Frontal cortex (tissue), 4 donors: ENCODE measurements at places on chromosomes 1 and 21.

DNA sequence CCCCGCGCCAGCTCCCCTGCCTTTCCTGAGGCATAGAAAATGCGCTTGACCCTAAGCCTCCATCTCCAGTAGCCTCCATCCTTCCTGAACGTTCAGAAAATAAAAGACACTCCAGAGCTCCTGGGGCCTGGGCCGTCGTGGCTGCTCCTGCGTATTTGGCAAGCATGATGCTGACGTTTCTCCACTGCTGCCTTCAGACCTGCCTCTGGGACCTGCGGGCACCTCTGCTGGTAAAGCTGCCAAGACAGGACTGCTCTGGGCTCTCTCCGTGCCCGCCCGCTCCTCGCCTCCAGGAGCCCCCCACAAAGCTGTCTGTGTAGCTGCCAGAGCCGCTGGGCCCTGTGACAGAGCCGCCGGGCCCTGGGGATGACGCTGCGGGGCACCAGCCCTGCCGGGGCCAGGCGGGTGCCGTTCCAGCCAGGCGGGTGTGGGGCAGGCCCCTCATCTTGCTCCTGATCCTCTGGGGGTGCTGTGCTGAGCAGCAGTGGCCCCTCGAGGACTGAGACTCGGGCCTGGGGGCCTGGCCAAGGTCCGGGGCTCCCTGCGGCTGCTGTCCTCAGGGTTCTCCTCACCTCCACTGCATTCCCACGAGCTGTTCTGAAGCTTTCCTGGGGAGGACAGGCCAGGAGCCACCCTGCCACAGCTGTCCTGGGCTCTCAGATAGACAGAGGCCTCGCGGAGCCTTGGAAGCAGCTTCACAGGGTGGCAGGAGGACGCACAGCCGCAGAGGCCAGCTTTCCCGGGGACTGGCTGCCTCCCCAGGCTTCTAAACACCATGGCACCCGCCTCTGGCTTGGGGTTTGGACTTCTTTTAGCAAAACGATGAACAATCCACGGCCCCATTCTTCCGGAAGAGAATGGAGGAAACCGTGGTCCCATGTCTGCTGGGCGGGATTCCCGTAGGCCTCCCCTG is 48.1 kb downstream of the MORN1 start:
- DNase-seq = no peak

- no peak for DNase-seq
Observed at GRCh38 chr21:19122356-19122755, 718.8 kb upstream of the TMPRSS15 start.

DNA sequence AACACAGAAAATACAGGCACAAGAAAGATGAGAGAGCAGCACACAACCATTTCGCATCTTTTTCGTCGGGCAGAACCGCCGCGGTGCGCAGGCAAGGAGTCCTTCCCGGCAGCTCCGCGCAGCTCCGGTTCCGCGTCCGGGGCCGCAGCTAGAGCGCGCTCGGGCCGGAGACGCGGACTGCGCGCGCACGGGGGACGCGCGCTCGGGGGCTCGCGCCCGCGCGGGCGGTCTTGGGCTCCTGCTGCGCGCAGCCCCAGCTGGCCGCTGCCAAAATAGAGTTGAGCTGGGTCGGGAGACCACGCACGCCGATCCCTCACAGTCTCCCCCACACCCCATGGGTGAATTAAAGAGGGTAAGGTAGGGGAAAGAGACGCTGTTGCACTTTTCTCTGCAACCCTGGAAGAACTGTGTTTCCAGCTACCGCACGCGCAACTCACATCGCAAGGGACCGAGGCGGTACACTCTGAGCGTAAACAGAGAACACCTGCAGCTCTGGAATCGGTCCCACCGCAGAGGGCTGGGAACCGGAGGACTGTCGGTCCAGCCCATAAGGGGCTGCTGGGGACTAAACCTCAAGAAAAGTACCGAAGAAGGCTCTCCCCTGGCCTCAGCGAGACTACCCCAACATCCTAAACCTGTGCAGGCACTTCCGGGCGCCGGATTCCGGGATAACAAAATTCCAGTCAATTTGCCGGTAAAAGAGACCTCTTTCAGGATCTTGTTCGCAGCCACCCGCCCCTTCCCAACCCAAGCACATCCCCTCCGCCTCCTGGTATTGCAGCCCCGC is 1.7 kb downstream of the NR5A2 start:
- DNase-seq = peak; percentile 15

DNA sequence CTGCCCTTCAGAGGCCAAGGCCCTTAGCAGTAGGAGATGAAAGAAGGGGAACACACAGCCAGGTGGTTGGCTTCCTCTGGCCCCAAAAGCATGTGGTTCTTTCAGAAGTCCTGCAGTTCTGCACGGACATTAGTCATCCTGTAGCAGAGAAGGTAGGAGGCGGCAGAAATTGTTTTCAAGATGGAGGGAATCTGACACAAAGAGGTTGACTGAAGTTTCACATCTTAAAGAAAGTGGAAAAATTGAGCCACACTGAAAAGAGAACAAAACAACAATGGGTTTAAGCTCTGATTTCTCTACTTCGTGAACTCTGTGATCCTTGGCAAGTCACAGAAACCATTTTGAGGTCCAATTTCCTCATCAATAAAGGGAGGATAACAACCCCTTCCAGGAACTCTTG is 125.3 kb upstream of the DNAH14 start:
- no peak for DNase-seq

DNA sequence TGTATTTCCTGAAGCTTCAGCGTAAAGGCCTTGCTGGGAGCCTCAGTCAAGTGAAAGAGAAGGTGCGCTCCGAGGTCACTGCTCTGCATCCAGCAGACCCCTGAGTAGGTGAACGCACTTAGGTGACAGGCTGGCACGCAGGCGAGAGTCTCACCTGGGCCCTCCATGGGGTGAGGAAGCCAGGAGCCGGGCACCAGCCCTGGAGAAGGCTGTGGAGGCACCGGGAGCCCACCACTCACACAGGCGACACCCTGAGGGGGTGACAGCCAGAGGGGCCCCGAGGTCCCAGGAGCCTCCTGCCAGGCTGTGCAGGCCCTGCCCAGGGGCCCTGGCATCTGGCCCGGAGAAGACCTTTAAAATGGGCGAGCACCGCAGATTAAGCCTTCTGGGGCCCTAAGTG is 67.6 kb downstream of the ARHGEF16 start:
- no peak for DNase-seq

DNA sequence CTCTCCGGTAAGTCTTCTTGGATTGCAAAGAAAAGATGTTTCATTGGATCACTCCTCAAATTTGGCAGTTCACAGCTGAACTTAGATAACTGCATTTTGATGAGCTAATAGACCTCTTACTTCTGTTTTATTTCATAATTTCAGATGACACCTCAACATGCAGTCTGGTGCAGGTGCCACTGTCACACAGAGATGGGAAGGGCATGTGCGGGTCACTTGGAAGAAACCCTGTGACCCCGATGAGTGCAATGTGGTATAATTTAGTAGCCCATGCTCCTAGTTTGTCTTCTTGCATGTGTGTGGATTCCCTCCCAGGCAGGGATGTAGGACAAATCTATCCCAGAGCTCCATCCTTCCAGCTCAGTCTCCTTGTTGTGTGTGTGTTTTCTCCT is 481 bp upstream of the SLAMF1 start:
- no peak for DNase-seq

DNA sequence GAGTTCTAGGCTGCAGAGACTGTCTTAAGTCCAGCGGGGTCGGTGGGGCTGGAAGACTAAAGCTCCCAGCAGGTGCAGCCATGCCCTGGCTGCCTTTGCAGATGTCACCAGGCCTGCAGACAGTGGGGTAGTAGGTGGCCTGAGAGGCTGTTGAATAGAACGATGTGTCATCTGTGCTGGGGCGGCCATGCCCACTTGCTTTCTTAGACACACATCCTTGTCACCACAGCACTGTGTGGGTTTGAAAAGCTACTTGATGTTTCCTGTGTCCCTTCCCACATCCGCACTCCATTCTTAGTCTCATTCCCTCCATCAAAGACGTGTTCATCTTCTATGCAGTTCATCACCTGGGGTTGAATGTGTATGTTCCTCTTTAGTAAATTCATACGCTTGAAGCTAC is 184.5 kb upstream of the TMEM51 start:
- DNase-seq = no peak

DNA sequence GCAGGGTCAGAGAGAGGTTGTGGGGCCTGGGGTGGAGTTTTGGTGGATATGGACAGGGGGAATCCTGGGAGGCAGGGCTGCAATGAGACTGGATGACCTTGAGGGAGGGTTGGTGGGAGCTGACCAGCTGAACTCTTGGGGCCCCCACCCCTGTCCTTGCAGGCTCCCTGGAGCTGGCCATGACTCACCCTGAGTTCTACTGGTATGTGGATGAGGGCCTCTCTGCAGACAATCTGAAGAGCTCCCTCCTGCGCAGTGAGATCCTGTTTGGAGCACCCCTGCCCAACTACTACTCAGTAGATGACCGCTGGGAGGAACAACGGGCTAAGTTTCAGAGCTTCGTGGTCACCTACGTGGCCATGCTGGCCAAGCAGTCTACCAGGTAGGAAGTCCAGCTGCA is 23.6 kb downstream of the DISP3 start:
- no peak for DNase-seq

- DNase-seq = peak; percentile 19
Observed at GRCh38 chr1:119582801-119583200, 65.3 kb downstream of the ZNF697 start.

DNA sequence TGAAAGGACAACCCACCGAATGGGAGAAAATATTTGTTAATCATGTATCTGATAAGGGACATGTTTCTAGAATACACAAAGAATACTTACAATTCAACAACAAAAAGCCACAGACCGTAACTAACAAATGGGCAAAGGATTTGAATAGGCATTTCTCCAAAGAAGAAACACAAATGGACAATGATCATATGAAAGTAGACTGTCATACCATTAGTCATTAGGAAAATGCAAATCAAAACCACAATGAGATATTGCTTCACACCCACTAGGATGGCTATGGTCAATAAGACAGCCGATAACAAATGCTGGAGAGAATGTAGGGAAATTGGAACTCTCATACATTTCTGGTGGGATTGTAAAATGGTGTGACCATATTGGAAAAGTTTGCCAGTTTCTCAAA is 367.2 kb upstream of the SGIP1 start:
- DNase-seq = no peak

GRCh38 chr1:237393632-237394031 is 351.6 kb downstream of the RYR2 start:
- no peak for DNase-seq

DNA sequence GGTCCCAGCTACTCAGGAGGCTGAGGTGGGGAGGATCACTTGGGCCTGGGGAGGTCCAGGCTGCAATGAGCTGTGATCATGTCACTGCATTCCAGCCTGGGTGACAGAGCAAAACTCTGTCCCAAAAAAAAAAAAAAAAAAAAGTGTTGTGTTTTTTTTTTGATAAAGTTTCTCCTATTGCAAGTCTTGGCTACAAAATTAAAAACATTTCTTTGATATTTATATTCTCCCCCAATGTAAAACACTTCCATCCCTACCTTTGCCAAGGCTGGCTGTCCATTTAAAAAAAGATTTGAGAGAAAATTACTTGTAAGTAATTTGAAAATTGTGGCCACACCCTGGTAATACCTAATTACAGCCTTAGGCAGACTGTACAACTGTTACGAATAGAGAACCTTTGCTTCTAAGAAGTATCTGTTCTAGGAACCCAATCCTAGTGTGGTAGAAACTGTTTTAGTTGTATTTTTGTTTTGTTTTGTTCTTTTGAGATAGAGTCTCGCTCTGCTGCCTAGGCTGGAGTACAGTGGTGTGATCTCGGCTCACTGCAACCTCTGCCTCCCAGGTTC is 11.2 kb downstream of the ZNF436 start:
- DNase-seq = no peak

DNA sequence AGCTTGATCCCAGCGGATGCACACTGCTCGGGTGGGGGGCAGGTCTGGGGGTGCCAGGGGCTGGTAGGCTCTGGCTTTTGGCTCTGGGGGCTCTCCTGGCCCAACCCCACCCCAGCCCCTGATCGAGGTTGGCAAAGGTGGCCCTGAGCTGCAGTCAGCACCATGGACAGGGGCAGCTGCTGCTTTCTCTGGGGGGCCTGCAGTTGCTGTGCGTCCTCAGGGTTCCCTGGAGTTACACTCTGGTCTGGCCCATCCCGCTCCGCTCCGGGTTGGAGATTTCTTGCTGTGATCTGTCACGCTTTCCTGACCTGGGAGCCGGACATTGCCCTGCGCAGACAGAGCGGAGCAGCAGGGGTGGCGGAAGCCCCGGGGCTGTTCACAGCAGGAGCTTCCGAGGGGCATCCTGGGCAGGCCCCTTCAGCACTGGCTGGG is 8.0 kb upstream of the PLCH2 start:
- no peak for DNase-seq

DNA sequence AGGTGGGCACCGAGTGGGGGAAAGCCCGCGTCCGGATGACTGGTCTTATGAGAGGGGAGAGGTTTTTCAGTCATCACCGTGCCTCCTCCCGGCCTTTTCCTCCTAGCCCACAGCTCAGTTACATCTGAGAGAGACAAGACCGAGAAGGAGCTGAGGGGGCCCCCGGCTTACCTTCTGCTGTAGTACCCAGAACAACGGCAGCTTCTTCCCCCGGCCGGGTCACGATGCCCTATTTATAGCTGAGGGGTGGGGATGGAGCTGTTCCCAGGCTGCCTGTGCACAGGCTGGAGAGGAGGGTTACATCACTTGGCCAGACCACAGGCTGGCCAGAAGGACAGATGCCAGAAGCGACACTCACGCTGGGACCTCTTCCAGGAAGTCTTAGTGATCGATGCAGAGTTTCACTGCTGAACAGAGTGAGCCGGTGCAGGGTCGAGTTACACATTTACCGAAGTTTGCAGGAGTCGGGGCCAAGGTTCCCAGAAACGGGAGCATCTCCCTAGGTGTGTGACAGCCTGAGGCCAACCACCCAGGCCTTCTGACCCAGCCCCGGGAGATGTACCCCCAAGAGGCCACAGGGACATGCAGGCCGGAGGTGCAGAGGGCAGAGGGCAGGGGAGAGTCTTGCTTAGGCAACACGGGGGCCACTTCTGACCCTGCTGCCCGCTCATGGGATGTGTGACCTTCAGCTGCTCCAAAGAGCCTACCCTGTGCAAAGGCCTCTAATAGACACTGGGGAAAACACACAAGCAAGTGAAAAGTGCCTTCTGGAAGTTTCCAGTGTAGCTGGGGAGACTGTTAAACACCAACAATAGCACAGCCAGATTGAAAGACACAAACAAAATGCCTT is at the start of gene AGT:
Gene AGT (minus strand): TSS at position 208 of the 850 bp plus-strand sequence. CDS start 3,299 bp downstream, outside the sequence.
- DNase-seq = peak; percentile 81

- no peak for DNase-seq
Observed at GRCh38 chr1:29397256-29397590, 160.9 kb downstream of the PTPRU start.

- no peak for DNase-seq
Observed at GRCh38 chr1:171953835-171954234, 112.5 kb downstream of the DNM3 start.

- DNase-seq = no peak
Observed at GRCh38 chr1:58754073-58754613, 29.7 kb downstream of the JUN start.

DNA sequence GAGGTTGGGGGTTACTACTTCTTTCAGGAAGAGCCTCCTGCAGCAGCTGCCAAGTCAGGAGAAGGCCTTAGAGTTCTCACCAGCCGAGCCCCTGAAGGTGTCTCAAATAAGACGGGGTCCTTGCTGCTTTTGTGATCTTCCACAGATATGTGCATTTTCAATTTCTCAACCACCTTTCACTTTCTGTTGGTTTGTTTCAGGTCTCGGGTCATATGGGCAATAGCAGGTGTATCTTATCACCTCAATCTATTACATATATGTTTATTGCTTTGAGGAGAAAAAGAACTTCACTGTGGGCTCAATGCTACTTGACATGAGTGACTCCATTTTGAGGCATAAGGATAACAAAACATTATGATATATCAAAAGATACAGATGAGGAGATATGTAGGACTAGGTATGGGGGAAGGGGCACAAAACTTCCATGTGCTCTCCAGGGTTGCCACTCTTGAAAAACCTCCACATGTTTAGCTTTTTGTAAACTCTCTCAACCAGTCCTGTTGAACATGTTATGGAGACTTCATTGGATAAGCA is 1171.4 kb upstream of the ADGRL2 start:
- DNase-seq = no peak

GRCh38 chr1:95084317-95085176 is 11.8 kb upstream of the ALG14 start:
- DNase-seq = peak; percentile 38
